ENCODE measurements at places on chromosomes 16 and 17.

DNA sequence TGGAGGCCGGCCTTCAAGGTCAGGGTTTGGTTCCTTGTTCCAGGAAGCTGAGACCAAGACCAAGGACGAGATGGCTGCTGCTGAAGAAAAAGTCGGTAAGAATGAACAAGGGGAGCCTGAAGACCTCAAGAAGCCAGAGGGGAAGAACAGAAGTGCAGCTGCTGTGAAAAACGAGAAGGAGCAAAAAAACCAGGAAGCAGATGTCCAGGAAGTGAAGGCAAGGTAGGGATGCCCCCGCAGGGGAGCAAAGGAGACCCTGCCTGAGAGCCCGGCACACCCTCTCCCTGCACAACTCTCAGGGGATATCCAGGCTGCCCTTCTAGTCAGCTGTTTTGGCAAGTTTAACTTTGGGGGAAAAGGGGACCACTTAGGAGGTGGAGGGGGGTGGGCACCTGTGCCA lies 29.0 kb downstream of the RNF213 start:
- DNase-seq, result no peak

DNA sequence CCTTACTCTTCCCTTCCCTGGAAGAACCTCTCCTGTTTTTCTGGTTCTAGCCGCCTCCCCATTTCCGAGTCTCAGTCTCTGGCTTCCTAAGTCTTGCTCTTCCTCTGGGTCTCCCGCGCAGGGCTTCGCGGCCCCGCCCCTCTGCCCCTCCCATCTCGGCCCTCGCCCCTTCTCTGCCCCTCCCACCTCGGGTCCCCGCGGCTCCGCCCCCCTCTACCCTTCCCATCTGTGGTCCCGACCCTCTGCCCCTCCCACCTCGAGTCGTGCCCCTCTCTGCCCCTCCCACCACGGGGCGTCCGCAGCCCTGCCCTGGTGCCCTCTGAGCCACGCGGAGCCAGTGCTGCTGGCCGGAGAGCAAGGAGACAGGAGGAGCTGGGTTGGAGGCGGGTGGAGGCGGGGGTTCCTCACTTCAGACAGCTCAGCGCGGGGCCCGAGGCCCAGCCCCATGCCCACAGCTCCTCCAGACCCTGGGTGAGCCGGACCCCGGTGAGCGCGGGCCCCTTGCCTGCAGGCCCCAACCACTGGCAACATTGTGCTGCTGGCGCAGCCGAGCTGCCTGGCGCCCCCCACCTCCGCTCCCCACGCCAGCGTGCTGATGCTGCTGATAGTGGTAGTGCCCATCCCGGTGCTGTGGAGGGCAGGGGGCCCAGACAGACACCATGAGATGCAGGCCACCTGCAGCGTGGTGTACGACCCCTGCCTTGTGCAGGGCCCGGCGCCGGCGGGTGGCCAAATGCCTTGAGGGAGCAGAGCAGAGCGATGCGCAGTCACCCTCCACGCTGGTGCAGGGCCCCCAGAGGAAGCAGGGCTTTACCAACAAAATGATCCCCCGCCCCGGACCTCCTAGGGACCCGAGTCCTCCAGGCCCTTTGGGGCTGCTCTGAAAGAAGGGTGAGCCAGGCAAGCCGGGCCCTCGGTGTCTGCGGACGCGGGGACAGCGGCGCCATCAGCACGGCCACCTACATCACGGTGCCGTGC lies 2115.3 kb downstream of the TP53TG3F start:
- no peak for DNase-seq

GRCh38 chr17:20046629-20047028 lies 37.5 kb downstream of the SPECC1 start:
- no peak for DNase-seq

DNA sequence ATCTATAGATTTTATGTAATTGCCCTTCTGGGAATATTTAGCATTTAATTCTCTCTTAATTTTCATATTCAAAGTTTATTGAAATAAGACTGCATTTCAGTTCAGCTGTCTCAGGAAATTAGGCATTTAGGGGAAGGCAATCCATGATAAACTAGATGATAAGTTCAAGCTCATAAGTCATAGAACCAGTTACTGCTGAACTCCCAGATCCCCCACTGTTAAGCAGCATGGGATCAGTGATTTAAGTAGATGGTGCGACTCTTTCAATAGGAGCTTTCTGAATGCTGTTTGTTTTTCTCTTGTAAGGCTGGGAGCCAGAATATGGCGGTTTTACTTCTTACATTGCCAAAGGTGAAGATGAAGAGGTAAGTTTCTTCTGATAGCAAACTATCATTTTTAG lies 23.8 kb downstream of the OGFOD1 start:
- DNase-seq, result no peak

- DNase-seq, result no peak
These were observed 210.0 kb upstream of the GSE1 start for GRCh38 chr16:85402910-85403692.

DNA sequence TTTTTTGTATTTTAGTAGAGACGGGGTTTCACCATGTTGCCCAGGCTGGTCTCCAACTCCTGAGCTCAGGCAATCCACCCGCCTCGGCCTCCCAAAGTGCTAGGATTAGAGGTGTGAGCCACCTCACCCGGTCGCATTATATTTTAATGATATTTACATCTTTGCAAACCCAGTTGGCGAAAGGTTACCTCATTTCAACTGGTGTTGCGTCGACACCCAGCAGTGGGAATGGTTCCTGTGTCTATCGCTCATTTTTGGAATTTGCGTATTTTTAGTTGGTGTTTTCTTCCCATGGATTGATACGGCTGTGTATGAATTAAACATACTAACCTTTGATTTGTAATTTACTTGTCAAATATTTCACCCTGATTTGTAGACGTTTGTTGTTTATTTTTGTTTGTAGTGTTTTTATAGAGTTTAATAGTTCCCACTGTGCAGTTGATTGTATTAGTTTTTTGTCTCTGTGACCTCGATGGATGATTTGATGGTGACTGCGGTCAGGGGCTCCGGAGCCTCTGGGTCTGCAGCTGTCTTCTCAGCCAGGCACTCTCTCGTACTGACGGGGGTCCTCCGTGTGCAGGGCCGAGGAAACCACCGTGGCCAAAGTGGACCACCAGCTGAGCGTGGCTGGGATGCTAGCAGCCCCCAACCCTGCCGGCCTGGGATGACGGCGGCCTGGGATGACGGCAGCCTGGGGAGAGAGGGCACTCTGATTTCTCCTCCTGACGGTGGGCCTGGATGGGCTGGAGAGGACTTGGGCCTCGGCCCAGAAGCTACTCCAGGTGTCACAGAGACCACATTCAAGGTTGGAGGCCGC lies 4.0 kb downstream of the CD7 start:
- DNase-seq, result no peak
